Activated CD4-positive, alpha-beta T cell treated with anti-CD3 and anti-CD28 coated beads for 48 hours (primary cell): ENCODE measurements at places on chromosomes 3 and 15.

- no peak for DNase-seq
Observed at GRCh38 chr3:161893972-161894371, 397.4 kb downstream of the OTOL1 start.

DNA sequence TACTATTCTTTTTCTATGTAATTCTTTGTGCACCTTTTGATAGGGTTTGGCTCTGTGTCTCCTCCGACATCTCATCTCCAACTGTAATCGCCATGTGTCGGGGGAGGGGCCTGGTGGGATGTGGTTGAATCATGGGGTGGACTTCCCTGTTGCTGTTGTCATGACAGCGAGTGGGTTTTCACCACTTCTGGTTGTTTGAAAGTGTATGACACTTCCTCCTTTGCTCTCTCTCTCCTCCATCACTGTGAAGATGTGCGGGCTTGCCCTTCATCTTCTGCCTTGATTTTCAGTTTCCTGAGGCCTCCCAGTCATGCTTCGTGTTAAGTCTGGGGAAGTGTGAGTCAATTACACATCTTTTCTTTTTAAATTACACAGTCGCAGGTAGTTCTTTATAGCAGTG is 225.8 kb upstream of the DPPA4 start:
- peak; percentile 16 for DNase-seq

DNA sequence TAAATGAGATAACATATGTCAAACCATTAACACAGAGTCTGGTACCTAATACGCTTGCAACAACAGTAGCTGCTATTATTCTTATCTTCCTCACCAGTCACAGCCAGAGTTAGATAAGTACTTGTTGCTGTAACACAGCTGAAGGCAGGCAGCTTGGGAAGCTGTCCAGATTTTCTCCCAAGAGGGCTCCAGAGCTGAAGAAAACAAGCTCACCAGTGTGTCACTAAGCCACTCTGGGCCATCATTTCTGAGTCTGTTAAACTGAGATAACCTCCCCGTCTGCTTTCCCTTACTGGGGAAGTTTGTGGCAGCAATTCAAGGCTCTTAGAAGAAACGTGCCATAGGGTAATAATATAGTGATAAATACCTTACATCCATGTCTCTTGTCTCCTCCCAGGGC is 226.3 kb downstream of the TAFA4 start:
- DNase-seq = no peak

DNA sequence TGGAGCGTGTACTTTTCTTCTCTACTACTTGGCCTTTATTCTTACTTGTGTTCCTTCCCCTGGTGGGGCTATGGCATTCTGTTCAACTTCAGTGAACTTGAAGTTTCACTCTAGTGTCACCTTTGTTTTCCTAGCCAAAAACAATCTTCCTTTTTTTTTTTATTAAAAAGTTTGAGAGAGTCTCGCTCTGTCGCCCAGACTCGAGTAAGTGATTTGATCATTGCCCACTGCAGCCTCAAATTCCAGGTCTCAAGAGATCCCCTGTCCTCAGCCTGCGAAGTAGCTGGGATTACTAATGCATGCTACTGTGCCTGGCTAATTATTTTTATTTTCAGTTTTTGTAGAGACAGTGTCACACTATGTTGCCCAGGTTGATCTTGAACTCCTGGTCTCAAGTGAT is 124.8 kb downstream of the SST start:
- DNase-seq = no peak

- DNase-seq = no peak
Observed at GRCh38 chr15:100866386-100867330, 13.0 kb upstream of the ALDH1A3 start.

DNA sequence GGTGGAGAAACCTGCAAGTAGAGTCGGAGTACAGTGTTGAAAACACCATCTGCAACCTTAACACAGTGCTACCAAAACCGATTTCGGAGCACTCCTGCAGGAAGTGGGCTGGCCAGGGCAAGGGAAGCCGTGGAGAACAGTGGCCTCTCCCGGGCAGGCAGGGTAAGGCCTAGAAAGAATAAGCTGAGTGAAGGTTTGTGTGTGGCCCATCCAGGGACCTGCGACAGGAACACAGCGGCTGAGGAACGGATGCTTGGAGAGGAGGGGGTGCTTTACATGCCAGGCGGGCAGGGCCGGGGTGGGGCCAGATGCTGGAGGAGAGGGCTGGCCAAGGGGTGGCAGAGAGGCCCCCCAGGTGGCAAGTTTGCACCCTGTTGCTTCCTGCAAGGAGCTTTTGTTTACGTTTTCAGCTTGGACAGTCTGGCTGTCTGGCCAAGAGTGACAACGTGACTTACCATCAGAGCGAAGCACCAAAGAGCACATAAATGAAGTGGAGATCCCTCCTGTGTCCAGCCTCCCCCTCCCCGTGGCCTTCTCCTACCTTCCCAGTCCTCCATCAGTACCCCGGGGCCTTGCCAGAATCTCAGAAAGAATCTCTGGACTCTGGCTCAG is 156.5 kb downstream of the PGPEP1L start:
- peak; percentile 83 for DNase-seq

- DNase-seq = peak; percentile 23
Observed at GRCh38 chr15:78440375-78441373, 2.7 kb downstream of the IREB2 start.

DNA sequence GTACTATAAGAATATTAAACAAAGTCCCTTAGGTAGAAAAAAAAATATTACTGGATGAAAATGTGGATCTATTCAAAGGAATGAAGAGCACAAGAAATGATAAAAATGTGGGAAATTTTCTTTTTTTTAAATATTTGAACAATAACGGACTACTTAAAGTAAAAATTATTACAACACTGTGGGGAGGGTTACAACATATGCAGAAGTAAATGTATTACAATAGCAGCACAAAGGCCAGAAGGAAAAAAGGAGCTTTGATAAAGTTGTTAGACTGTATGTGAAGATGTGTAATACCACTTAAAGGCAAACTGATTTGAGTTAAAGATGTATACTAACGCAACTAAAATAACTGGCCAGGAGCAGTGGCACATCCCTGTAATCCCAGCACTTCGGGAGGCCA is 427.1 kb downstream of the SHQ1 start:
- no peak for DNase-seq

DNA sequence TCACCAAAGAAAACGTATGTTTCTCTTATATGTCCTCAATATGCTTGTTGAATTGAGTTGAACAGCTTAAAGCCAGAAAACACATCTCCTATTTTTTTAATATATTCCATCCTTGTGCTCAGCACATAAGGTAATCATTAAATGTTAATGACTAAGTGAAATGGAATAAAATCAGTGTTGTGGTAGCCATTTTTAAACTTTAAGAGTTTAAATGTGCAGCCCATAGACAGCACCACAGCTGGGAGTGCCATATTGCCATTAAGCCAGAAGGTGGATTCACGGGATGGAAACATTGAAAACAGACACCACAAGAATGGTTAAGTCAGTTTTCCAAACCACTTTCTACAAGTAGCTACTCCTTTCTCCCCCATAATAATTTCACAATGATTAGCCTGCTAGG is 76.8 kb upstream of the C15orf61 start:
- DNase-seq = no peak

DNA sequence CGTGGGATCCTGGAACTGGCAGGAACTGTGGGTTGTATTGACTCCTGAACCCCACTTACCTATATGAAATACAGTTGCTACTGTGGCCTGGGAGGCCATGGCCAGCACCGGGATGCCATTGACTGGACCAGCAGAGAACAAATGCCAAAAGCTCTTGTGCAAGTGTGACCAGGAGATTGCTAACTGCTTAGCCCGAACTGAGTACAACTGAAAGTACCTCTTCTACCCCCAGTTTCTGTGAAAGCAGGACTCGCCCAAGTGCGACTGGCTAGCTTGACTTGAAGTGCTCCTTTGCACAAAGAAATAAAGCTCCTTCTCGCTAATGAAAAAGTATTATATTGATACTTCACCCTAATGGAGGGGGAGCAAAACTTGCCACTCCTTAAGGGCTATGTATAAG is 101.3 kb upstream of the ATP11B start:
- DNase-seq = no peak

DNA sequence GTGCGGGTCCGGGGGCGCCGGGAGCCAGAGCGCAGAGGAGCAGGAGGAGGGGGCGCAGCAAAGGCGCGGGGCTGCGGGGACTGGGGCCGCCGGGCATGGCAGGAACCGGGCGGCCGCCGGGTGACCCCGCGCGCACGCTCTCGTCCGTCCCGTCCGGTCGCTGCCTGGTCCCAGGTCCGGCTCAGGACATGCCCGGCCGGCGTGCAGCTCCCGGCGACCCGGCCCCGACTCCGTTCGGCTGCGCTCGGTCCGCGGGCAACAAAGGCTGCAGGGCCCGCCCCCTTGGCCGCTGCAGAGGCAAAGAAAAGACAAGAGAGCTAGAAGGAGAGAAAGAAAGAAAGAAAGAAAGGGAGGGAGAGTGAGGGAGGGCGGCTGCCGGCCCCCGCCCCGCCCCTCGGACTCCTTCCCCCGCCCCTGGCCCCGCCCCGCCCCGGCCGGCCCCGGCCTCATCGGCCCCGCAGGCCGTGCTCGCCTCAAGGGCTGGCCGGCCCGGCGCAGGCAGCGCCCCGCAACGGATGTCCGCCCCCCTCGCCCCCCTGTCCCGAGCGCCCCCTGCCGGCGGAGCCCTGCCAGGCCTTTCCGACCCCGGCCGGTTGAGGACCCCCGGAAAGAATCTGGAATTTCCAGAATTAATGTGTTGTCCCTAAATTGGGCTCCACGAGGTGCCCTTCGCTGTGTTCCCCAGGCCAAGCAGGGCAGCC is at the start of gene ADAMTS7:
Gene ADAMTS7 (minus strand): TSS at position 341 of the 701 bp plus-strand sequence. CDS start 244 bp downstream, at position 97.
- peak; percentile 41 for DNase-seq

DNA sequence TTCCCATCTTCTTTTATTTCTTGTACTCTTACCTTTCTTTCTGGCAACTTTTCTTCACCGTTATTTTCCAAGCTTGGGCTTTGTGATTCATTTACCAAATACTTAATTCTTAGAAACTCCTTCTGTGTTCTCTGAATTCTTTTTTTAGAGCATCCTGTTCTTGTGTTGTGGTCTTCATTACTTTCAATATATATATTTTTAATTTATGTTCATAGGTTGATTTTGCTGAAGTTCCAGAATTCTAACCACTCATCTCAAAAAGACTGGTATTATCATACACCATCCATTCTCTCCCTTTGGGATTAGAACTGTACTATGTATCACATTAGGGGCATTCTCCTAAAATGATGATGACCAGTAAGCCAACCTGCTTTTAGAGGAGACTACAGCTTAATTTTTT is 362.3 kb upstream of the CBLB start:
- DNase-seq = no peak

DNA sequence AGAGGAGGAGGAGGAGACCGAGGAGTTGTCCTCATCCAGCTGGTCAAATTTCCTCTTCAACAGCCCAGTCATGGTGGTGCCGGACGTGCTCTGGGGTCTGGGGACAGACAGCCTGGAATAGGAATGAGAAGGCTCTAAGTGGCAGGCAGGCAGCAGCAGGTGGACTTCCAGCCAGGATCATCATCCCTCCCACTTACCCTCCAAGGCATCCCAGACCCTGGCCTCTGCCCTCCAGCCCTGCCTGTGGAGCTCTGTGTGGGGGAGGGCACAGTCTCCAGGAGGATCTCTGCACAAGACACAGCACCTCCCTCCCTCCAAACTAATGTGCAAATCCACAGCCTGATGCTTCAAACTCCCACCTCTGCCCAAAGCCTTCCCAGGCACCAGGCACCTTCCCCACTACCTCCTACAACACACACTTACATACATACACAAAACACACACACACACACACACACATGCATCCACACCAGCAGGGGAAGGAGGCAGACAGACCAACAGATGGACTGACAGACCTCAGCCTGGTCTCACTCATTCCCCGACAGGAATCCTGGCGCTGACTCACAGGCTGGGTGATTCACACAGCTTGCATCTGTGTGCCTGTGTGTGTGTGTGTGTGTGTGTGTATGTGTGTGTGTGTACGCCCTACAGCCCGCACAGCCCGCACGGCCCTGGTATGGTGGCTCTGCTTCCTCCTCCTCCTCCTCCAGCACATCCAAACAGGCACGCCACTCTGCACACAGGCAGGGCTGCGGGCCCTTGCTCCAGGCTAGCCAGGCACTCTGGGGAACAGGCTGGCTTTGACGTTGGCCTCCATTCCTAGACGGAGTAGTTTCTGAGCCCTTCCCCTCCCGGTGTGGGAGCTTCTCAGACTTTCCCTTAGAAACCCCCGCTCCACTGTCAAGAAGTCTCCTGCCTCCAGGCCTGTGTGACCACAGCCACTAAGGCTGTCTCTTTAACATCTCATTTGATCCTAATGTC is 6.5 kb downstream of the CSRNP1 start:
- DNase-seq = peak; percentile 86

- no peak for DNase-seq
Observed at GRCh38 chr3:31610700-31611275, 78.1 kb downstream of the STT3B start.

DNA sequence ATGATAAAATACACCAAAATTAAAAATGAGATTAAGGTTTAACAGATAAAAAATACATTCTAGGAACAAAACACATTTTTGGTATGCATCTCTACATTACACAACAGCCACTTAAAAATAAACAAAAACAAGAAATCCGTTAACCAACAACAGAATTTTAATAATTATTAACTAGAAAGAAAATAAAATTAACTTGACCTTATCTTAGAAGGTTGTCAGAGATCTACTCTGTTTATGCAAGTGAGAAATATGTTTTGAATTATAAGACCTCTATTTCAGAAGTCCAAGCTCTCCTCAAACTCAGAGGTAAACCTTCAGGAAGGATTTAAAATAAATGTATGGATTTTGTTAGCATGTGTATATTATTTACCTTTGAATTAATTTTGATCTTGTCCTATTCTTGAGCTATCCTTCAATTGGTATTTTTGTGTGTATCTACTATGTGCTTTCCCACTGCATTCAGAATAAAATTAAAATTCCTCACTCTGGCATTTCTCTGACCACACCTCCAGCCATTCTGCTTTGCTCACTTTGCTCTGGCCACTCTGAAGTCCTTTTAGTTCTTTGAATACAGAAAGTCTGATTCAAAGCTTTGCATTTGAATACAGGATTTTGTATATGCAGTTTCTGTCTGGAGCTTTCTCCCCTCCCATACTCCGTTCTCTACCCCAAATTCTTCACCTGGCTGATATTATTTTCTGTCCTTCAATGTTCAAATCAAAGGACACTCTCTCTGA is 352.0 kb downstream of the ZBTB20 start:
- DNase-seq = no peak

GRCh38 chr3:42753757-42754156 is 19.3 kb downstream of the CCDC13 start:
- no peak for DNase-seq

DNA sequence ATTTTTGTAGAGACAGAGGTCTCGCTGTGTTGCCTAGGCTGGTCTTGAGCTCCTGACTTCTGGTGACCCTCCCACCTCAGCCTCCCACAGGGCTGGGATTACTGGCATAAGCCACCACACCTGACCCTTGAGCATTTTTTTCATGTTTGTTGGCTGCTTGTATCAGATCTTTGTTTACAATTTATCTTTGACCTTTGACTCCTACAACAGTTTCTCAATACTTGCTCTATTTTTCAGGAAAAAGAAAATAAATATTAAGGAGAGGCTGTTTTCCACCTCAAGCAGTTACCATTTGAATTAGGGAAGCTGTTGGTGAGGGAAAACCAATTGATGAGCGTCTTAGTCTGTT is 44.5 kb downstream of the LIMD1 start:
- DNase-seq = no peak

GRCh38 chr15:39682366-39682765 is 100.3 kb downstream of the FSIP1 start:
- DNase-seq = no peak
